Skeletal muscle cell (primary cell): ENCODE measurements at places on chromosomes 6 and 20.

- DNase-seq, result no peak
Observed at GRCh38 chr20:52684905-52685304, 287.3 kb upstream of the TSHZ2 start.

DNA sequence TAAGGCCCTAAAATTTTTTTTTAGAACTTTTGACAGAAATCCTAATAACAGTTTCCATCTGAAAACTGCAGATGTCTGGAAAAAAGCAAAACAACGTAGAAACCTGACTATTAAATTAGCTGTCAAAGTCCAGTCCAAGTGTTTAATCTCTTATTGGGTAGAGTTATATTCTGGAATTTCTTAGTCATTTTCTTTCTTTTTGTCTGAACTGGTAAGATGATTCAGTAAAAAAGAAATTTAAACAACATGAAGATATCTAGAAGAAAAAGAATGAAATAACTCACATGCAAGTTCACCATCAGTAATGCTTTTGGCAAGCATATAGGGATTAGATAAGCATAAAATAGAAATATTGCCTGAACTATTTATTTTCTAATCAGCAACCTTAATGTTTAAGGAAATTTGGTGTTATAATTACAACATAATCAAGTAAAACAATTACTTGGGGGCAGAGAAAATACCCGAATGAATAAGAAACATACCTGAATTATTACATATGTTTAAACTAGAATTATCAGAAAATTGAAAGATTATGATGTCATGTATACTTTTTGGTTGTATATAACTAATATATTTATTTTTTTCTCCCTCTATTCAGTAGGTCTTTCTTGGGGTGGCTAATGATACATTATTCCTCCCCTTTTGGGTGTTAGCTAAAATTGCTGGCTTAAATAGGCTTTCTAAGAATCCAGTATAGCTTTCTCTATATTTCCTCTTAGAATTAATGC lies 51.1 kb downstream of the FAM83B start:
- no peak for DNase-seq

DNA sequence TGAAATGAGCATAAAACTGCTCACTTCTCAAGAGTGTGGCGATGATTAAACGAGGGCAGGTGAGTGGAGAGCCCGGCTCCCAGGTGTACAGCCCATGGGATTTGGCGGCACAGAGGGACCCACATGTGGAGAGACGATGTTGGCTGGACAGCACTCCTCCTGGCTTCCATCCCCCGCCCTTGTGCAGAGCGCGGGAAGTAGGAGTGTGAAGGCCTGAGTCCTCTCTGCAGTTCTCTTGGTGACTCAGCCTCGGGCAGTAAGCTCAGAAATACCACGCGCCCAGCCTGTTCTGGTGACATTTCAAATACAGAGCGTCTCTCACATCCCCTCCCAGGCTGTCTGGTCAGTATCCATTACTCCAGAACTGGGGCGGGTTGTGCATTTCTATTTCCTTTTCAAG lies 94.2 kb upstream of the SRSF6 start:
- no peak for DNase-seq

DNA sequence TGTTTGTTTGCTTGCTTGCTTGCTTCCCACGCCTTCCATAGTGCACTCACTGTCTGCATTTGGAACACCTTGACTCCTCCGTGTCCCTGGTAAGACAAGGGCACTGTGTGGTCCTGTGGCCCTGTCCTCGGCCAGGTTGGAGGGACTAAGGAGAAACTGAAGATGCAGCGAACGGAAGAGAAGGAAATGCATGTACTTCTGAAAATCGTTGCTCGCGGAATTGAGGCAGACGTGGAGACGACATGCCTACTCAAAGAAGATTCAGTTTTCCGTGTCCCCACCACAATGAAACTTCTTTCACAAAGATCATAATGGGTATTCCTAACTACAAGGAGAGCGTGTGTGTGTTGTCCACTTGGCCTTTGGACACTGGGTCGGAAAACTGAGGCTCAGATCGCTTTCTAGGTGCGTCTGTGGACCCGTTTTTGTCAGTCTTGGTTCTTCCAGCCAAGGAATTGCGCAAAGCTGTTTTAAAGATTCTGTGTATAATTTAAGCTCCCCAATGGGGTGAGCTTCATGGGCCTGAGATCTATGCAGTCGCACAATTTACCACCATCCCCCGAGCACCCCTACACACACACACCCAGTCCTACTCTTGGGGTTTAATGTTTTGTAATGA lies 120.4 kb upstream of the ZNF184 start:
- no peak for DNase-seq

- DNase-seq, result no peak
Observed at GRCh38 chr6:68533339-68533795, 101.7 kb upstream of the ADGRB3 start.

DNA sequence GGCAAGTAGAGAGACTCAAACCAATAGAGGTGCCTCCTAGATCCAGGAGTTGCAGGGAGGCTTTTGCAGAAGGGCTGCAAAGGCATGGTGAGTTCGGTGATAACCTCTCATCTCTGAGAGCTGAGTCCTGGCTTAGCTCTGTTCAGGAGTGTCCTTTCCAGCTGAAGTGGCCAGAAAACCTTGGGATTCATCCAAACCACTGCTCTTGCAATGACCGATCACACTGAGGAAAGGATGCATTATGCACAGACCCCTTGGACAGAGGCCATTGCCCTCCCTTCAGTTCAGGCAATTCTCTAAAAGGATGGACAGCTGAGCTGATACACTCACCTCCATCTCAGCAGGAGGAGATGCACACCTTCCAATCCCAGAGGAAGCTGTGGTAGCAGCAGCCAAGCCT lies 158.8 kb upstream of the ENPP5 start:
- no peak for DNase-seq

GRCh38 chr6:83183082-83183828 lies 9.8 kb downstream of the PGM3 start:
- peak; percentile 89 for DNase-seq

DNA sequence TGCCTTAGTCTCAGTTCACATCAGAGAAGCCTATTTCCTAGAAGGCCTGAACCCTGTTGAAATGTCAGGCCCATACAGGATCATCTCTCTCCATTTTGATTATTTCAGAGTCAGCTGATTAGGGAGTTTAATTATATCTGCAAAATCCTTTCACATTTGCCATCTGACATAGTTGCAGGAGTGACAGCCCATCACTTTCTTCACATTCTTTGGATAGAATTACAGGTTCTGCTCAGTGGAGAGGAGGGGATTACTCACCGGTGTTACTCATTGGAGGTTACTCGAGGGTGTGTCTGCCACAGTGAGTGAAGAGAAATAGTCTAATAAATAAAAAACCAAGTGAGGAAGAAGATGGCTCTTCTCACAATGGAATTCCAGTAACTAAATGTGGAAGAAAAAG lies 216.8 kb downstream of the TMEM242 start:
- peak; percentile 31 for DNase-seq

GRCh38 chr6:10417681-10418104 lies 2.8 kb upstream of the TFAP2A start:
- no peak for DNase-seq

DNA sequence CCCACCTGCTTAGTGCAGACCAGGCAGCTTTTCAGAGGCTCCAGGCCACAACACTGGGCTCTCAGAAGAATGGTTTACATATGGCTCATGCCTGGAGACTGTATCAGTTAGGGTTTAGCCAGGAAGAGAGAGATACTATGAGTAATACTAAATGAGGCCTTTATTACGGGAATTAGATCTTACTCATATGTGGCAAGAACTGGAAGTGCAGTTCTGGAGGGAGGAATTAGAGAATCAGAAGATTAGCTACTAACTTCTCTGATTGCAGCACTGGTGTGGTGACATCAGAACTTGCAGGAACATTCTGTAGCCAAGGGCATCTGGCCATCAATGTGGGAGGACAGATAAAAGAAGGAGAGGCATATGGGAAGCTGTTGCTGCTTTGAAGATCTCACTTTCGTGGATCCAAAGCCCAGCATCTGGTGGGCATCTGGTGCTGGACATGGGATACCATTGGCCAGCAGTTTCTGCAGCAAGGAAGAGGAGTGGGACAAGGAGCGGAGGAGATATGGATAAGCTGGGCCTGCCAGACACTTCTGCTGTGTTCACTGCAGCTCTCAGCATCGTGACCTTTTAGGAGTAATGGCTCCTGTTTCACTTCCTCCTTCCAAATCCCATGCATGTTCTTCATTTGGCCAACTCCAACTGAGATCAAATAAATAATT lies 248.5 kb downstream of the BTBD3 start:
- peak; percentile 92 for DNase-seq

- no peak for DNase-seq
Observed at GRCh38 chr20:47549671-47550070, 48.0 kb downstream of the NCOA3 start.

- peak; percentile 36 for DNase-seq
Observed at GRCh38 chr20:8583566-8584043, 451.5 kb downstream of the PLCB1 start.

DNA sequence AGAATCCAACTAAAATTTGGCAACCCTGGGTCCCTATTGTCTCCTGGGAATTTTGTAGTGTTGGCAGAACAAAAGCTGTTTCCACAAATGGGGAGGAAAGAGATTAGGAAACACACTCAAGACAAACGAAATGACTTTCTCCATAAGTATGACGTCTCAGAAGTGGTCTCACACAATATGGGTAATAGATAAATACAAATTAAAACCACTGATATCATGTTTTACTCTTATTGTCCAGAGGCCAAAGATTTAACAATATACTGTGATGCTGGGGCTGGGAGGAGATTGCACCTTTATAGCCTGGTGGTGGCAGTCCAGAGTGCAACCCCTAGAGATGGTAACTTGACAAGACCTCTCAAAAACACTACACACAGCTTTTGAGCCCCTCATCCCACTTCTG lies 18.6 kb downstream of the FKBP1A start:
- no peak for DNase-seq

DNA sequence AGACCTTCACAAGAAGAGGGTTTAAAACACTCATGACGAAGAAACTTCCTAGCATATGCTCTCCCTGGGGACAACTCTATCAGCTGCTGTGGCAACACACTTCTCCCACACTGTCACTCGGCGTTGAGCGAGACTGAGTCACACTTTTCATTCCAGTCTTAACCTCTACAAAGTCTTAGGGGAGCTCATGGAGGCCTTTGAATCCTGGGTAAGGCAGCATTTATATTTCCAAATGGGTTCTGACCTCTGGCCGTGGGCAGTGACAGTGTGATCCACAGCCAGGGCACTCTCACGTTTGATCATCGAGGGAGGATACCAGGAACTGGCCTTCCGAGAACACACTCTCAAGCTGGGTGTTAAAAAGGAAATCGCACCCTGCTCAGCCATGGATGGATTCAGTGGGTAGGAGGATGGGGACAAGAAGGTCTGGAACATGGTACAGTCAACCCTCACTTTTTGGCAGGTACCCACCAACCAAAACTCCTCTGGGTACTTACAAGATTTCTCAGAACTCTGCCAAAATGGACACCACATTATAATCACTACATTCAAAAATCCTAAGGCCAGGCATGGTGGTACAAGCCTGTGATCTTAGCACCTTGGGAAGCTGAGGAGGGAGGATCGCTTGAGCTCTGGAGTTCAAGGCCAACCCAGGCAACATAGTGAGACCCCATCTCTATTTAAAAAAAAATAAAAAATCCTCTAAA lies 19.6 kb downstream of the RRBP1 start:
- peak; percentile 78 for DNase-seq

GRCh38 chr20:20463933-20464374 lies 96.0 kb downstream of the INSM1 start:
- no peak for DNase-seq

GRCh38 chr6:23414051-23414445 lies 712.0 kb upstream of the NRSN1 start:
- DNase-seq, result peak; percentile 67

DNA sequence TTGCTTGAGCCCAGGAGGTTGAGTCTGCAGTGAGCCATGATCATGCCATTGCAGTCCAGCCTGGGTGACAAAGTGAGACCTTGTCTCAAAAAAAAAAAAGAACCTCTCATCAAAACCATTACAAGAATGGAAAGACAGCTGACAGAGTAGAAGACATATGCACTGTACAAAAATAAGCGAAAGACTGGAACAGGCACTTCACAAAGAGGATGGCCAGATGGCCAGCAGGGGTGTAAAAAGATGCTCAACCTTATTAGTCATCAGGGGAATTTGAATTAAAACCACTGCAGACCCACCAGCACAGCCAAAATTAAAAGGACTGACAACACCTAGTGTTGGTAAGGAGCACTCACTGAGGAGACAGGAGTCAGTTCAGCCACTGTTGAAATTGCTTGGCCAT lies 13.5 kb upstream of the TAF4 start:
- no peak for DNase-seq

GRCh38 chr20:24933266-24933908 lies 15.7 kb upstream of the CST7 start:
- no peak for DNase-seq

- no peak for DNase-seq
Observed at GRCh38 chr6:110075406-110075805, 97.3 kb downstream of the GPR6 start.

DNA sequence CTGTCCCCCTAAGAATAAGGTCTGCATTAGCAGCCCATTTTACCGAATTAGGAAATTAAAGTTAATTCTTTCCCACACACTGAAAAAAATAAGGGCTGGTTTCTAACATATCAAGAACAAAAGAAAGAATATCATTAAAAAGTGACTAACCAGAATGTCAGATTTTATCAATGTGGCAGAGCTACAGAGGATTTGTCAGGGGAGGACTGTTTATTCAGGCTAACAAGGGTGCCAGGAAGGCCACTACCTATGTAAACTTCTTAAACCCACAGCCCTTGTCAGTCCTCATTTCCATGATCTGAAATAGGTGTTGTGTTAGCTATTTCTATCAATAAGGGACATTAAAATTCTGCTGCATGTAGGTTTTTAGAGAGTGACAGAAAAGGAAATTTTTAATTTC lies 76.4 kb downstream of the BACH2 start:
- DNase-seq, result no peak

GRCh38 chr6:12353731-12354130 lies 63.6 kb downstream of the EDN1 start:
- DNase-seq, result no peak

- no peak for DNase-seq
Observed at GRCh38 chr6:118896339-118897136, 2.6 kb downstream of the ASF1A start.

GRCh38 chr6:143539734-143540133 lies 28.2 kb upstream of the FUCA2 start:
- DNase-seq, result no peak

GRCh38 chr20:57256205-57256604 lies 10.2 kb downstream of the BMP7 start:
- DNase-seq, result no peak

DNA sequence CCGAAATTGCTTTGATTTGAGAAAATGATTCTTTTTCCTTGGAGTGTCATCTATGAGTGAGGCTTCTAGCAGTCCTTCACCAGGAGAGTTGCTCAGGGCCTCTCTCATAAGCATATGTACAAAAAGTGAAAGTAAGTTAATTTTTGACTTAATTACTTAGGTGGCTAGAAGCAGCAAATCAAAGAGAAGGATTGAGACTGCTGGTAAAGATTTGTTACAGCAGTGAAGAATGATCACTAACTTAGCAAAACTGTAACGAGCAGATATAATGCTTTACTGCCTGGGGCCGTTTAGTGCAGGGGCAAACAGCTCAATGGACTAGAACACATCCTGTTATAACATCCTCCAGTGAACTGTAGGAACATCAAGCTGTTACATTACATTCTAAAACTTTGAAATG lies 167.8 kb upstream of the RIPOR2 start:
- no peak for DNase-seq

- DNase-seq, result no peak
Observed at GRCh38 chr20:53980031-53980465, 90.3 kb downstream of the BCAS1 start.
